A549 treated with CORT108297 at 1 μM for 4 hours (cell line): ENCODE measurements at places on chromosomes 16 and 17. TPM values are rescaled to one million over a fixed set of nuclear protein-coding genes. Genes with fewer than 3 reads are reported as not detected.

Gene CDH3
- total RNA-seq, result 0.12 to 0.60 TPM (median 0.23 TPM) in 5 replicates

Gene EVI2B
- total RNA-seq, result 0.10 to 0.17 TPM (median 0.15 TPM) in 5 replicates

Gene MBTPS1
- total RNA-seq, result 41.7 to 49.1 TPM (median 45.3 TPM) in 5 replicates

Gene MEIOB
- 1.7 to 2.3 TPM (median 1.9 TPM) in 5 replicates for total RNA-seq

Gene PTX4
- total RNA-seq, result not detected in 5 replicates

Gene TBC1D3B
- total RNA-seq, result 2.4 to 5.3 TPM (median 2.9 TPM) in 5 replicates

Gene CCL7
- 0.12 to 0.24 TPM (median 0.16 TPM) in 5 replicates for total RNA-seq

Gene MYL11
- 0.38 to 0.55 TPM (median 0.48 TPM) in 3 of 5 replicates, not detected in the others for total RNA-seq

Gene DNASE1L2
- total RNA-seq, result 0.77 to 1.8 TPM (median 1.6 TPM) in 5 replicates

Gene HOXB8
- total RNA-seq, result 6.4 to 9.9 TPM (median 9.2 TPM) in 5 replicates

Gene TPSAB1
- 0.13 TPM in 1 of 5 replicates, not detected in the others for total RNA-seq

Gene RAMP2
- 0.75 to 1.2 TPM (median 1.1 TPM) in 5 replicates for total RNA-seq

Gene NUPR1
- total RNA-seq, result 13.2 to 19.8 TPM (median 14.3 TPM) in 5 replicates

Gene PYDC1
- total RNA-seq, result not detected in 5 replicates

Gene NEK8
- total RNA-seq, result 3.3 to 5.5 TPM (median 4.4 TPM) in 5 replicates

Gene CIBAR2
- 0.13 to 0.15 TPM in 2 of 5 replicates, not detected in the others for total RNA-seq

Gene LPO
- total RNA-seq, result not detected in 5 replicates

Gene CEP295NL
- total RNA-seq, result 0.36 to 0.55 TPM (median 0.49 TPM) in 5 replicates

Gene ENGASE
- total RNA-seq, result 13.0 to 27.2 TPM (median 20.6 TPM) in 5 replicates

Gene NPIPA8
- total RNA-seq, result 0.95 to 1.8 TPM (median 1.5 TPM) in 5 replicates

Gene C1QTNF8
- not detected in 5 replicates for total RNA-seq

Gene ADAMTS18
- total RNA-seq, result 0.01 TPM in 2 of 5 replicates, not detected in the others

Gene GAST
- total RNA-seq, result 0.21 to 0.34 TPM in 2 of 5 replicates, not detected in the others

Gene CES5A
- not detected in 5 replicates for total RNA-seq

Gene PLA2G10
- 0.21 to 0.29 TPM (median 0.24 TPM) in 4 of 5 replicates, not detected in the other for total RNA-seq

Gene SLFN14
- not detected in 5 replicates for total RNA-seq

Gene SLC35B1
- 84.9 to 102 TPM (median 89.2 TPM) in 5 replicates for total RNA-seq

Gene MAF
- total RNA-seq, result 0.13 to 0.84 TPM (median 0.55 TPM) in 5 replicates

Gene COG1
- 17.7 to 21.8 TPM (median 18.8 TPM) in 5 replicates for total RNA-seq

Gene TEX19
- total RNA-seq, result 0.30 to 0.60 TPM (median 0.44 TPM) in 5 replicates

Gene MEOX1
- total RNA-seq, result not detected in 5 replicates

Gene TBC1D28
- total RNA-seq, result not detected in 5 replicates

Gene DHRS11
- total RNA-seq, result 5.4 to 10.6 TPM (median 8.8 TPM) in 5 replicates

Gene ODAD4
- 1.2 to 1.7 TPM (median 1.4 TPM) in 5 replicates for total RNA-seq

Gene CTCF
- 33.0 to 40.9 TPM (median 35.4 TPM) in 5 replicates for total RNA-seq

Gene MYH1
- not detected in 5 replicates for total RNA-seq

Gene BPTF
- 35.9 to 38.2 TPM (median 36.7 TPM) in 5 replicates for total RNA-seq

Gene DUXB
- total RNA-seq, result not detected in 5 replicates

Gene NME2
- 1,612 to 1,902 TPM (median 1,836 TPM) in 5 replicates for total RNA-seq

Gene CD19
- not detected in 5 replicates for total RNA-seq

Gene DNAH9
- total RNA-seq, result 0.02 TPM in 1 of 5 replicates, not detected in the others

Gene BAIAP3
- 0.38 to 1.3 TPM (median 1.0 TPM) in 5 replicates for total RNA-seq

Gene CCDC200
- not detected in 5 replicates for total RNA-seq

Gene FCSK
- total RNA-seq, result 4.6 to 6.0 TPM (median 5.5 TPM) in 5 replicates

Gene GAS2L2
- 0.06 to 0.15 TPM (median 0.09 TPM) in 5 replicates for total RNA-seq

Gene SLC6A4
- total RNA-seq, result 0.02 to 0.06 TPM in 2 of 5 replicates, not detected in the others

Gene HS3ST4
- not detected in 5 replicates for total RNA-seq

Gene ALOX12B
- 1.3 to 2.1 TPM (median 1.6 TPM) in 5 replicates for total RNA-seq

Gene IL32
- 22.4 to 40.0 TPM (median 27.1 TPM) in 5 replicates for total RNA-seq

Gene KRT9
- total RNA-seq, result not detected in 5 replicates

Gene CORO6
- total RNA-seq, result 5.7 to 9.6 TPM (median 7.1 TPM) in 5 replicates

Gene CCDC47
- total RNA-seq, result 86.7 to 139 TPM (median 96.1 TPM) in 5 replicates

Gene SMIM36
- not detected in 5 replicates for total RNA-seq

Gene GLIS2
- 22.3 to 35.4 TPM (median 32.7 TPM) in 5 replicates for total RNA-seq

Gene ALDOC
- total RNA-seq, result 1.6 to 2.8 TPM (median 2.1 TPM) in 5 replicates
